NCI-H69 (cell line): ENCODE measurements at places on chromosomes 5 and 9.
A peak's percentile ranks its signal among the peaks of the same experiment; 100 is the strongest.

- DNase-seq = no peak
Measured at GRCh38 chr5:45648744-45649143, 47.4 kb downstream of the HCN1 start.

DNA sequence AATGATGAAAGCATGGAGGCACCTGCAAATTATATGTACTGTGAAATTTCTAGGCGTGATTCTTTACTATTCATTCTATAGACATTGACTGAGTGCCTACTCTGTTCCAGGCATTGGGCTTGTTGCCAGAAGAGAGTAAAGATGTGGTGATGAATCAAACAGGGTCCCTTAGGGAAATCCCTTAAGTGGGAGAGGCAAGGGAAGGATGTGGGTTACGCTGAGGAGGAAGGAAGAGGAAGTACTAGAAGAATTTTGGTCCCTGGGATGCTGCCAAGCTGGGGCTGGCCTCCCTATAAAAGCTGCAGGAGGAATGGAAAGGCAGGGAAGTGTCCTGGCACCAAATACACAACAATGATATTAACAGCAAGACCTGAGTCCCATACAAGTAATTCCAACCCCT is 76.7 kb upstream of the SPOCK1 start:
- peak; percentile 97 for DNase-seq

- DNase-seq = no peak
Measured at GRCh38 chr9:18699764-18700163, 225.8 kb downstream of the ADAMTSL1 start.

DNA sequence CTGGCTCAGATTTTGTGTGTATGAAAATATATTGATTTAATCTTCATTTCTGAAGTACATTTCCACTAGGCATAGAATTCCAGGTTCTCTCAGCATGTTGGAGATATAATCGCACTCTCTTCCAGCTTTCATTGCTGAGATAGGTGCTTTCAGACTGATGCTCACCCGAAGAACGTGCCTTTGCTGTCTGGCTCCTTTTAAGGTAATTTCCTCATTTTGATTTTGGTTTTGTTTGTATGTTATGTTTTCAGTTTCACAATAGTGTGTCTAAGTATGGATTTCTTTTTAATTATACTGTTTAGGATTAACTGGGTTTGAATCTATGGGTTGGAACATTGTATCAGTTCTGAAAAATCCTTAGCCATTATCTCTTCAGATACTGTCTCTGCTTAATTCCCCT is 132.0 kb upstream of the NFIB start:
- no peak for DNase-seq

GRCh38 chr5:72956324-72957140 is 691 bp downstream of the FCHO2 start:
- DNase-seq = peak; percentile 85

GRCh38 chr9:97237951-97238889 is 69.2 kb upstream of the CCDC180 start:
- peak; percentile 96 for DNase-seq

GRCh38 chr9:36928670-36929349 is 105.3 kb downstream of the PAX5 start:
- peak; percentile 14 for DNase-seq

- no peak for DNase-seq
Measured at GRCh38 chr5:157172403-157172802, 6.3 kb upstream of the GARIN3 start.

DNA sequence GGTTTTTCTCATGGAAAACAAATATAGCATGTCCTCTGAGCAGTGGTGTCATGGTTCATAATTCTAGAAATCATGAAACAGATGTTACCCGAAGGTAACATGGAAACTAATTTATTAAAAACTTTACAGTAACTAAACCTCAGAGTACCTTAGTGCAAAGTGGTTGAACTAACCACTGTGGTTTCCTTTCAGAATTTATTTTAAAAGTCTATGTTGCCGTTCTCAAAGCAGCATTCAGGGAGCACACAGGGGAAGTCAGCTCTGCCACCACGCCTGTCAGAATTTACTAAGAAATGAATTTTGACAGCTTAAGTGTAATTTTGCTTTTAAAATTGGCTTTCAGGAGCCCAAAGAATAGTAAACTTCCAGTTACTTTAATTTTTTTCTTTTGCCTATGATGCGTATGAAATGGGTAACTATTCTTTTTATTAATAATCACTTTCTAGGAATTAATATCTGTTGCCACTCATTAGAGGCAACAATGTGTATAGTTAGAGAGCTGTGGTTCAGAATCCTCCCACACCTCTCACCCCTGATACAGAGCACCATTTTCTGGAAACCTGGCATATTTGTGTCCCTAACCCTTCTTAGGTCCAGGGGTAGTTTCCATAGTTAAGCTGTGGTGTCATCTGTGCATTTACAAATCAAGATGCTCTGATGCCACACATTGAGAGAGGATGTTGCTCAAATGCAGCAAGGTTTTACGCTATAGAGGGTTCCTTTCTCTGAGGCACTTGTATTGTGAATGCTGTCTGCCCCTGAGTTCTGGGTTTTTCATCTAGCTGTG is 202.6 kb downstream of the ZSWIM6 start:
- DNase-seq = no peak

DNA sequence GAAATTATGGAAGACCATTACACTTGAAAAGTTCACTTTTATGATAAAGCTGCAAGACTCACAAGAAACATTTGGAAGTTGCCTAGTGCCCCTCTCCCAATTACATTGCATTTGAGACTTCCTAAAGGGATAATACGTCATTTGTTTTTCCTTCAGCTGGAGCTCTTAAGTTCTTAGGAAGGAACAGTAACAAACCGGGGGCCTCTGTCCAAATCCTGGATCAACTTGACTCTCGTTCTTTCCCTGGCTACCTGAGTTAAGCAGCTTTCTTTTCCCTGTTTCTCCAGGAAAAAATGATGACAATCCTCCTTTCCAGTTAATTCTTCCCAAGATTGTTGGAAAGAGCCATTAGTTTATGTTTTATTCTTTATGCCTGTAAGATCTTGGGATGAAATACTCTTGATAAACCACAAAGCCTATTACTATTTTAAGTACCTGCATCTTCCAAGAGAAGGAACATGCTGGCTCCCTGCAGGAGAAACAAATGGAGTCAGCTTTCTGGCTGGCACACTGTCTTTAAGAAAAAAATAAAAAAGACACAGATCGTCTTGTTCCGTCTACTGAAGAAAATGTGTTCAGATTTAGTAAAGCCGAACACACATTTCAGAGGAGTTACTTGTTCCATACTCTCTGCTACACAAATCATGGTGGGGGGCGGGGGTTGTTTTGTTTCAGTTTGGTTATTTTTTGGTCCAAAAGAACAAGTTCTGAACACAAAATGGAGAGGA is 297.9 kb downstream of the EFNA5 start:
- no peak for DNase-seq

GRCh38 chr5:1961952-1962595 is 79.3 kb upstream of the IRX4 start:
- DNase-seq = no peak

DNA sequence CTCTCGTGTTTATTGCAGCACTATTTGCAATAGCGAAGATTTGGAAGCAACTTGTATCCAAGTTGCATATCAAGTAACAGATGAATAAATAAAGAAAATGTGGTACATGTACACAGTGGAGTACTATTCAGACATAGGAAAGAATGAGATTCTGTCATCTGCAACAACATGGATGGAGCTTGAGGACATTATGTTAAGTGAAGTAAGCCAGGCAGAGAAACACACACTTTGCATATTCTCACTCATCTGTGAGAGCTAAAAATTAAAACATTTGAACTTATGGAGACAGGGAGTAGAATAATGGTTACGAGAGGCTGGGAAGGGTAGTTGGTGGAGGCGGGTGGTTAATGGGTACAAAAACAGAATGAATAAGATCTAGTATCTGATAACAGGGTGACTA is 56.3 kb downstream of the COX7C start:
- DNase-seq = no peak

DNA sequence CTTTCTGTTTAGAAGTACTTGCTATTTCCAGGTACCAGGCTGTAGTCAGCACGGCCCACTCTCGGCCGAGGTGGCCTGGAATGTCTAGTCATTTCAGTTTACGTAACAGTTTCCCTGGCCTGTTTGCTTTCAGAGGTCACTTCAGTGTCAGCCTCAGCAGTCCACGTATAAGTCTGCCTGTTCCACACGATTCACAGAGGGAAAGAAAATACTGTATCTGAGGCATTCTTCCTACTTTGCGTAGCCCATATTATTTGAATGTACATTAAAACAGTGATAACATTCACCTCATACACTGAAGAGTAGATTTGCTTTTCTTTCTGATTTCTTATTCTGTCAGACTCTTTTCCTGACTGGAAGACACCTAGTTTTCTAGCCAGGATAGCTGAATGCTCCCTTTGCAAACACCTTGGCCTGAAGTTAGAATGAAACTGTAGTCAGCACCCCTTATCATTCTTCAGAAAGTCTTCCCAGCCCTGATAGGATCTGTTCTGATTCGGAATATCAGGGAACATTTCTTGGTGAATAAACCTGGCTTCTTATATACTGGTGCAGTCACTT is 140.9 kb downstream of the AOPEP start:
- peak; percentile 73 for DNase-seq

- no peak for DNase-seq
Measured at GRCh38 chr9:33177639-33178038, 10.5 kb upstream of the B4GALT1 start.

DNA sequence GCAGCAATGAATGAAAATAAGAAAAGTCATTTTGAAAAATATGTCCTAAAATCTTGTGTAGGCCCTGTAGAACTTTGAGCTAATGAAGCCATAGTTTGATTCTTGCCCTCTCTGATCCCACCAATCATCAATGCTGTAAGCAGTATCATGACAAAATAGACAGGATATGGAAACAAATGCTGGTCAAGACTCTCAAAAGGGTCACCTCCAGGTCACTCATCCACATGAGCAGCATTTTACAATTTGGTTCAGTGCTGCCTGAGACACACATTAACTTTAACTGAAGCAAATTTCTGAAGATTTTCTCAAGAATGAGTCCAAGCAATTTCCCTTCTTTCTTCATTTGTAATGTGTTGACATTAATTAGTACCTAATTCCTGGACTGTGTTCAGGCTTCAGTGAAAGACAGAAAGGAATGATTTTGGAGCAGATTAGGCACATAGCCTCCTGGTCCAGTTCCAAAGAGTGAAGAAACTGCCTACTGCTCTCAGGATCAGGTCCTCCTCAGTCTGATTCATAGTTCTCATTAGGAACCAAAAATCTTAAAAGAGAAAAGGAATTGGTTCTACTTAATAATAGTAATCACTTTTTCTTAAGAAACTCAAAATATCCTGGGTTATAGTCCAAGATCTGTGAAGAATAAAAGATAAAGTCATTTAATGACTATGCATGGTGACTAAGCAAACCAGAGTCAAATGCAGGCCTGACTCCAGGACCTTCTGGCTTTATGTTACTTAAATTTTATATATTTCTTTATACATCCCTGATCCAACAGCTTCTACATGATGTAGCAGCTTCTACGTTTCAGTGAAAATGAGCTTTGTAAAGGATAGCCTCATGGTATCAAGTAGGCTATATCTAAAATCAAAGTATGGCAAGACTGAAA is 192.1 kb upstream of the RGMB start:
- DNase-seq = no peak

- no peak for DNase-seq
Measured at GRCh38 chr5:121263456-121263855, 588.2 kb upstream of the FTMT start.

GRCh38 chr5:64518793-64519192 is 13.0 kb downstream of the RGS7BP start:
- DNase-seq = no peak

- peak; percentile 61 for DNase-seq
Measured at GRCh38 chr5:43555895-43556606, 826 bp downstream of the PAIP1 start.

DNA sequence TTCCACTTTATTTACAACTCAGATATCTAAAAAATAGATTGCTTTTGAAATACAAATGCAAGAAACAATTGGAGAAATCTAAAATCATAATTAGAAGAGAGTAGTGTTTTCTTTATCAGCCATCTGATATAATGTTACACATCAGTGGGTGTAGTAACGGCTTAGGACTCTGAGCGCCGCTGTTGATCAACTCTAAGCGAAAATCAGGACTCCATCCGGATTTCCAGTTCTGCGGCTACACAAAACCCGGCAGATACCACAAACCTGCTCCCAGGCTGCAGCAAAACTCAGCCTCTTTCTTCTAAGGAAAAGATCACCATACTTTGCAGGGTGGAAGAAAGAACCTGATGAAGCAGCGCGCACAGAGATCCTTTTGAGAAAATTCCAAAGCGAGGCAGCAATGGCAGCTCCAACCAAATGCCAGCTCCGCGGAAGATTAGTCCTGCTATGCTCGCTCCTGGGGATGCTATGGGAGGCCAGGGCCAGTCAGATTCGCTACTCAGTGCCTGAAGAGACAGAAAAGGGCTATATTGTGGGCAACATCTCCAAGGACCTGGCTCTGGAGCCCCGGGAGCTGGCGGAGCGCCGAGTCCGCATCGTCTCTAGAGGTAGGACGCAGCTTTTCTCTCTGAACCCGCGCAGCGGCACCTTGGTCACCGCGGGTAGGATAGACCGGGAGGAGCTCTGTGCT is at the start of gene PCDHGA9:
TSS of gene PCDHGA9 (plus strand) at position 226 of the 691 bp plus-strand sequence. CDS start at position 401, 175 bp downstream.
- DNase-seq = peak; percentile 73

DNA sequence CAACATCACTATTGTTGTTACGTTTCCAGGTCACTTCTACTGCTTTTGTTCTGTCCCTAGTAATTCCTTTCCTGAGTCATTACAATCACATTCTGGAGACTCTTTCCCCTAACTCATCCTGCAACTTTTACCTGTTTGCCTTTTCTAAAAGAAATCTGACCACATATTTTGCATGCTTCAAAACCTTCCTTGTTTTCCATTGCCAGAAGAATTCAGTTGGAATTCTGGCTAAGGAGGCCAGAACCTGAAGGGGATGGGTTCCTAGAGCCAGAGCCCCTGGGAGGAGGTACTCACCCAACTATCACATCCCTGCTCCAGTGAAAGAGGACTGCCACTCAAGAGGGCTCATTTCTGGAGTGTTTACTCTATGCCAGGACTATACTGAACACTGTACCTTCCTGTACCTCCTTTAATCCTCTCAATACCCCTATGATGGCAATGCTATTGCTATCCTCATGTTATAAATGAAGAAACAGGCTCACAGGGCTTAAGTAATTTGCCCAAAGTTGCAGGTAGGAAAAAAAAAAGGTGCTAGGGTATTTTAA is 42.8 kb upstream of the MAST4 start:
- DNase-seq = no peak

- DNase-seq = no peak
Measured at GRCh38 chr5:53944981-53945380, 365.4 kb downstream of the ARL15 start.

DNA sequence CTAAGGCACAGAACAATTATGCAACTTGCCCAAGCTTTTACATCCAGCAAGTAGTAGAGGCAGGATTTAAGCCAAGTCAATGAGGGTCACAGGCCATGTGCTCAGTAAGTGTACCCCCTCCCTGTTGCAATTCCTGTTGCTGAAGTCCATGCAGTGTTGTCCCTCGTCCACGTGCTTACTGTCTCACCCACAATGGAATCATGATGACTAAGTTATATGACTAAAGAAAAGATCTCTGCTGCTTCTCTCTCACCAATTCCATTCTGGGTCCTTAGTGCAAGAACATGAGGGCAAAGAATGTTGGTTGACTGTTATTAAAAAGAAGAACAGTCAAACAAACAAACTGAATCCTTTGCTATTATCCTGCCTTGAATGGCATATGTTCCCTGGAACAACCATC is 233.6 kb upstream of the SLC24A2 start:
- DNase-seq = no peak
